ENCODE measurements at places on chromosomes 5 and 9.

- no peak for DNase-seq
Observed at GRCh38 chr9:132726576-132727130, 56.4 kb downstream of the GTF3C4 start.

DNA sequence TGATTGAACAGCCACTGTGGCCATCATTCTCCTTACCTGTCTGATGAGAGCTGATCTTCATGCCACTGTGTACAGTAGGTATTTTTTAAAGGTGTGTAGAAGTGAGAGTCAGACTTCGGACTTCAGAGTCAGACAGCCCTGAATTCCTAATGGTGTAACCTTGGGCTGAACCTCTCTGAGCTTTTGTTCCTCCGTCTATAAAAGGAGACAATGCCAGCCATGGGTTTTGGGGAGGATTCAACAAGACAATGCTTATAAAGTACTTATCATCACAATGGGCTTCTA, 18.7 kb downstream of the GSN start:
- DNase-seq = no peak

DNA sequence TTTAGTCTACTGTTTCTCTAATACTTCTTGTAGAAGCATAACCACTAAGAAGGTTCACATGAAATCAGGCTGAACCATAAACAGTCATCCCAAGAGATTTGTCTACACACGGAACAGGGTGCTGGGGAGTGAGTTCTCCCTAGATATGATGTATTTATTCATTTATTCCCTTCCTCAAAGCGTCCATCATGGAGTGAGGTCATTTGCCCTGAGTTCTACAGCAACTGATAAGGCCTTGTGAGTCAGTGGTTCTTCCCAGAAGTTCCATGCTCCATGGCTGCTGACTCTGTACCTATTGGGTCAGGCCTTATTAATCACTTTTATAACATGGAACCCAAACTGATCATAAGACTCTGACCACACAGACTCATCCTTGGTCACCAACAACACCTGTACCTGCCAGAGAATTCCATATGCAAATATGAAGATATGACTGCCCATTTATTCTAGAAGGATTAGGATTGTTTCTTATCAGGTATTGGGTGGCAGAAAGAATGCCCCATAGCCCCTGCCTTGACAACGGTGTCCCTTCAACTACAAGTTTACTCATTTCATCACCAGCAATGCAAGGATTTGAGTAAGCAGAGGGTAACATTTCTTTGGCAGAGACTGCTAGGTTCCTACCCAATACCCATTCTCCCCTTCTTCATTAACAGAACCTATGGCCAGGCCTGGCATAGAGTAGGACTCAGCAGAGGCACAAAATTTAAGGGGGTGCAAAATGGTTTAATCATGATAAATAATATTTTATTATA, 118.1 kb downstream of the LHFPL2 start:
- DNase-seq = no peak

GRCh38 chr9:35828716-35829083, at the start of gene FAM221B:
TSS of gene FAM221B (minus strand) at chr9:35828732. CDS start at chr9:35826161, 2,571 bp downstream.
- DNase-seq = no peak

GRCh38 chr5:54902791-54903473, 82.5 kb downstream of the ESM1 start:
- peak; percentile 23 for DNase-seq

DNA sequence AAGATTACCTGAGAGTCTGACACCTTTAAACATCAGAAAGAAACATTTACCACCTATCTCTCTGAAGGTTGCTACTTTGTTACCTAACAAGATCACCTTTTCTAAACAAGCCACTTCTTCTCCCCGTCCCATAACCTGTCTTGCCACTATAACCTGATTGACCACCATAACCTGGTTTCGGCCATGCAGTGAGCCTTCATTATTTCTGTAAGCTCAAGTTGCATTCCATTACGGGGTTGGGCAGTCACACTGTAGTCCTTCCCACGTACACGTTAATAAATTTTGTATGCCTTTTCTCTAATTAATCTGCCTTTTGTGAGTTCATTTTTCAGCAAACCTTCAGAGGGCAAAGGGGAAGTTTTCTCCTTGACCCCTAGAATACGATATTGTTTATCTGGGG, 28.0 kb upstream of the CCNG1 start:
- DNase-seq = no peak

- no peak for DNase-seq
Observed at GRCh38 chr9:128637656-128638055, 19.0 kb downstream of the DYNC2I2 start.

- no peak for DNase-seq
Observed at GRCh38 chr5:157303667-157304327, 37.9 kb downstream of the CYFIP2 start.

DNA sequence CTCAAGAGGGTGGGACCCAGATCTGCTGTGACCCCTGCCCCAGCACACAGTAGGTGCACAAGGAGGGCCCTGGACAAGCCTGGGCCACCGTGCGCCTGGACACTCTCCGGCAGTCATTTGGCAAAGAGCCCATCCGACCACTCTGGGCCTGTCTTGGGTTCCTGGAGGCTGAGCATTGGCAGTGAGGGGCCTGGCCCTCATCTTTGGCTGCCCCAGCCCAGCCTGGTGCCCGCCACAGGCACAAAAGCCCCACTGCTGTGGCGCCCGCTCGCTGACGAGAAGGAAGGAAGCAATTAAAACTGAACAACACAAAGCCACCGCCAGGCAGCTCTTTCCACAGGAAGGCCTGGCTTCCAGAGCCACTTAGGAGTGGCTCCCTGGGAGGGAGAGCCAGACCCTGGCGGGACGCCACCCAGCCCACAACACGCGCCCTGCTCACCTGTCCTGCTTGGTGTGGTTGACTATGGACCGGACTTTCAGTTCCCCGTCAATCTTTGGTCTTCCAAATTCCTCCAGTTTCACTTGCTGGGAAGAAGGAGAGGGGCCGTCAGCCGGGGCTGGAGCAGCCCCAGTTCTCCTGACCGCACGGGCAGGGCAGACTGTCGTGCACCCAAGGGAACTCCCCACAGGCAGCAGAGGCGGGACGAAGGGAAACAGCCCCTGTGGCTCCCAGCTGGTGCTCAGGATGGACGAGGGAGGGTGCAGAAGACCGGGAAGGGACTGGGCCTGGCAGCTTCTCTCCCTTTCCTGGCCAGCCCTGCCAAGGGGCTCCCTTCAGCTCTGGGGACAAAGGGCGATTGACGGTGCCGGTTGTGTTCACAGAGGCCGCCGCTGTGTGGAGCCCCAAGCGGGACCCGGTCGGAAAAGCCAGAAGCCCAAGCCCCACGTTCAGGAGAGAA, 50.9 kb upstream of the SARDH start:
- DNase-seq = no peak

- peak; percentile 81 for DNase-seq
Observed at GRCh38 chr5:80255811-80256712, at the start of gene SERINC5. TSS of gene SERINC5 (minus strand) at chr5:80256048. CDS start at chr5:80255922, 126 bp downstream.

DNA sequence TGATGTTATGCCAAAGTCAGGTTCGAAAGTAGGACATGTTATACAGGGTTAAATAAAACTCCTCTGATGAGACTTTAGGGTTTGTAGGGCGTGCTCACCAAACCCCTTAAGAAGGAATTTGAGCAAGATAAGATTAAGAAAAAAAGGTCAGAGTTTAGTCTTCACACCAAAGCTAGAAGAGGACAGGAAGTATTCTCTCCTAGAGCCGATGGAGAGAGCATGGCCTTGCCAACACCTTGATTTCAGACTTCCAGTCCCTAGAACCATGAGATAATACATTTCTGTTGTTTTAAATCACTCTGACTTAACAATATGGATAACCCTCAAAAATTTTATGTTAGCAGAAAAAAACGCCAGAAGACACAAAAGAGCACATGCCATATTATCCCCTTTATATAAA, 16.3 kb upstream of the PLCXD3 start:
- DNase-seq = no peak

DNA sequence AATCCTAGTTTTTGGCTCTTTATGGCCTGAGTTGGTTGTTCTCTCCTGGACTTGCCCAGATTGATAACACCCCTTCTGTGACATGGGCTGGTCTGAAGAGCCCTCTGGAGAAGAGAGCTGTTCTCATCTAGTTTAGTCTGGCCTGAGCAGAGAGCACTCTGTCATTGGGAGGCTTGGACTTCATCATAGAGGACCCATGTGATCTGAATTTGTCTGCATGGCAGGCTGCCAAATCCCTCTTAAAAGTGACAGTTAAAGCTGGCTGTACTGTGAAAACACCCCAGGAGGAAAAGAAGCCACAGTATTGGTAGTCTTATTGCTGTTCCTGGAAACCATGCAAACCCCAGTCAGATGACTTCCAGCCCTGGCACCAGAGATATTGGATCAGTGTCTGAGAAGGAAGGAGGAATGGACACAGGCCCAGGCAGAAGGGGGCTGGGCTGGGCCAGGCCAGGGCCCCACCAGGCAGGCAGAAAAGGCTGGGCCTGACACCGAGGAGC, 3.7 kb upstream of the WDR31 start:
- DNase-seq = no peak

- DNase-seq = no peak
Observed at GRCh38 chr5:95689680-95690079, 6.9 kb upstream of the SPATA9 start.

GRCh38 chr9:124458441-124458840, 8.2 kb downstream of the ADGRD2 start:
- DNase-seq = no peak

DNA sequence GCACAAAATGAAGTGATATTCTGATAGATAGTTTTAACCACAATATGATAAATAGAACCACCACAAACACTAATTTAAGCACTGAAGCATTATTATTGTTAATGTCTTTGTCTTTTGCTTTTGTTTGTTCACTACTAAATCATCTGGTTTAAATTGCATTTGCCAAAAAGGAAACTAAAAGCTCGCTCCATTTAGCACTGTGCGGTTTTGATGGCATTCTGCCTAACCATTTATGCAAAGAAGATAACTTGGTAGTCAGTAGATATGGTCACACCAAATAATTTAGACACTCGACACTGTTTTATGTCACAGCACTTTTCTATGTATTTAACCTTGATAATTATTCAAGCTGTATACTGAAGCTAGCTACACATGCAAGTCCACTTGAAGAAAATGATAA, 849.8 kb upstream of the CDH6 start:
- no peak for DNase-seq

- no peak for DNase-seq
Observed at GRCh38 chr5:151233616-151234085, 9.8 kb upstream of the CCDC69 start.

- DNase-seq = no peak
Observed at GRCh38 chr5:105259581-105260217, 1697.1 kb upstream of the NUDT12 start.

DNA sequence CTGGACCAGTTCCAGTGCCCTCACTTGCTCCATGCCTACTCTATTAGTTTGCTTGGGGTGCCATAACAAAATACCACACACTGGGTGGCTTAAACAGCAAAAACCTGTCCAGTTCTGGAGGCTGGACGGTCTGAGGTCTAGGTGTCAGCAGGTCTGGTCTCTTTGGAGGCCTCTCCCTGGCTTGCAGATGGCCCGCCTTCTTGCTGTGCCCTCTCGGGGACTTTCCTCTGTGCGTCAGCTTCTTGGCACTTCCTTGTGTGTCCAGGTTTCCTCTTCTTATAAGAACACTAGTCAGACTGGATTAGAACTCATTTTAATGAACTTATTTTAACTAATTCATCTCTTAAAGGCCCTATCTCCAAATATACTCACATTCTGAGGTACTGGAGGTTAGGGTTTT, 97.2 kb downstream of the CARTPT start:
- no peak for DNase-seq

- DNase-seq = no peak
Observed at GRCh38 chr5:14407746-14408175, 173.8 kb upstream of the OTULINL start.

DNA sequence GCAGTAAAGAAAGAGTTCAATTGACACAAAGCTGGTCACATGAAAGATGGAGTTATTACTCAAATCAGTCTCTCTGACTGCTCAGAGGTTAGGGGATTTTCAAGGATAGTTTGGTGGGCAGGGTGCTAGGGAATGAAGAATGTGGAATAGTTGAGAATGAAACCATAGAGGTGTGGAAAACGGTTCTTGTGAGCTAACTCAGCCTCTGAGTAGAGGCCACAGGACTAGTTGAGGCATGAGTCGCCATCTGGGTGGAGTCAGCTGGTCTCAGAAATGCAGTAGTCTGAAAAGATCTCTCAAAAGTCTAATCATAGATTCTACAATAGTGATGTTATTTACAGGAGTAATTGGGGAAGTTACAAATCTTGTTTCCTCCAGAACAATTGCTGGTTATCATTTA, 178.9 kb upstream of the SPEF2 start:
- DNase-seq = no peak

DNA sequence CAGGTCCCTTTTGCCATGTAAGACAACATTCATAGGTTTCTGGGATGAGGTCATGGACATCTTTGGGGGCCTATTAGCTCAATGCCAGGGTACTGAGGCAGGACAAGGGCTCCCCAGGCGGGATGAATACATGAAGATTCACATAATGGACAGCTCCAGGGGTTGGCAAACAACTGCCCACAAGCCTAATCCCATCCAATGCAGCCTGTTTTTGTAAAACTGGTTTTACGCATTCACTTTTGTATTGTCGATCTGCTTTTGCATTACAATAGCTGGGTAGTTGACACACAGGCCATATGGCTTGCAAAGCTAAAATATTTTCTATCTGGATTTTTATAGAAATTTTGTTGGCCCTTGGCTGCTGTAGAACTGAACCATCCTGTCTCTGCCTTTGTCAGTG, 248.5 kb upstream of the PANK3 start:
- no peak for DNase-seq

- no peak for DNase-seq
Observed at GRCh38 chr5:4980201-4980600, 159.9 kb upstream of the ADAMTS16 start.

DNA sequence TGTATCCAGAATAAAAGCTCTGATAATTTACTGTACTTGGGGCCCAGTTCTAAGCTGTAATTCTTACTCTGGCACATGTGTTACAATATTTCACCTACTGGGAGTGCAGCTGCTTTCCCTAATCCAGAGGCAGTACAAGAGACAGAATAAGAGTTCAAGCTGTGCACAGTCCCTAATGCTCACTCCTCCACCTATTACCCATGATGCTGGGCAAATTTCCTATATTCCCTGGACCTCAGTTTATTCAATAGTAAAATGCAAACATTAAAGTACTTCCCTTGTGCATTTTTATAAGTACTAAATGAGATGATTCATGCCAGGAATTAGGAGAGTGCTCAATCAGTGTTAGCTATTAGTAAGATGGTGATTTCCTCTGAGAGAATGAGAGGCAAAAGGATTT, 28.0 kb upstream of the TAF11L2 start:
- DNase-seq = no peak

DNA sequence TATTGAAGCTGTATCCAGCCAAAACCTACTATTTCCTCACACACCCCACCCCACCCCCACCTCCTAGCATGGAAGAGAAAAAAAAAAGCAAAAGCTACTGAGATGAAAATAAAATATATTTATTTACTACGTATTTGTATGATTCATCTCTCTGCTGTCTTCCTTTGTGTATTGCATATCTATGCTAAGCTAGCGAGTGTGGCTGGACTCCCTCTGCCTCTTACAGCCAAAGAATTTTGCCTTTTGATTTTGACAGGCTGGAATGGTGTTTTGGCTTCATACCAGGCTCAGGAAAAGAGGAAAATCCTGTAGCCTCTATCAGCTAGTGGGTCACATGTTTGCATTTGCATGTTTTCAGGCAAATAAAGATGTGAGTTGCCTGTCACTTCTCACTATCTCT, 2.2 kb downstream of the ABLIM3 start:
- DNase-seq = no peak

- no peak for DNase-seq
Observed at GRCh38 chr5:537098-537497, 12.8 kb upstream of the SLC9A3 start.

GRCh38 chr5:39998518-39998917, 573.7 kb upstream of the DAB2 start:
- DNase-seq = no peak

- peak; percentile 50 for DNase-seq
Observed at GRCh38 chr5:10987925-10988504, 227.0 kb upstream of the DAP start.

GRCh38 chr5:125210242-125210947, 464.0 kb upstream of the ZNF608 start:
- no peak for DNase-seq

All from stimulated activated CD8-positive, alpha-beta memory T cell treated with anti-CD3 and anti-CD28 coated beads, Interleukin-4, amount 100 ng/mL, for 24 hours (primary cell).